ENCODE measurements at places on chromosomes 5 and 9.
A peak's percentile ranks its signal among the peaks of the same experiment; 100 is the strongest.

GRCh38 chr9:125404733-125405132 lies 143.1 kb downstream of the GAPVD1 start:
- no peak for DNase-seq

GRCh38 chr5:97297063-97297703 lies 114.1 kb upstream of the RIOK2 start:
- DNase-seq: peak; percentile 49

- no peak for DNase-seq
Measured at GRCh38 chr9:135221951-135222631, 134.6 kb downstream of the OLFM1 start.

DNA sequence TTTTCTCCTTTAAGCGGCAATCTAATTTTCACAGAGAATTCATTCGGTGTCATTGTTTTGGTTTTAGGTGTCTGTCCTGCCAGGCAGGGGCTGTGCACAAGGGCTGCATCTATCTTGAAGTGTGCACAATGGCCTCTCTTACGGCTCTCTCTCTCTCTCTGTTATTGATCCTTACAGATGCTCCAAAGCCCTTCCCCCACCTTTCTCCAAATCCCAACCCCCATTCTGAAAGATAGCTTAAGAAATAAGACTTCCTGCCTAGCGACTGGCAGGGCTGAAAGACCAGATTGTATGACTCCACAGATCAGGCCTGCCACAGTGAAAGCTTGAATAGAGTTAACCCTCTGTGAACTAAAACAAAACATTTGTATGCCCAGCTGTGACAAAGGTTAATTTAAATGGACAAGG lies 86.5 kb upstream of the NR5A1 start:
- DNase-seq: no peak

GRCh38 chr9:33739398-33739797 lies 56.0 kb upstream of the PRSS3 start:
- no peak for DNase-seq

GRCh38 chr5:15718421-15719179 lies 218.6 kb downstream of the FBXL7 start:
- no peak for DNase-seq

DNA sequence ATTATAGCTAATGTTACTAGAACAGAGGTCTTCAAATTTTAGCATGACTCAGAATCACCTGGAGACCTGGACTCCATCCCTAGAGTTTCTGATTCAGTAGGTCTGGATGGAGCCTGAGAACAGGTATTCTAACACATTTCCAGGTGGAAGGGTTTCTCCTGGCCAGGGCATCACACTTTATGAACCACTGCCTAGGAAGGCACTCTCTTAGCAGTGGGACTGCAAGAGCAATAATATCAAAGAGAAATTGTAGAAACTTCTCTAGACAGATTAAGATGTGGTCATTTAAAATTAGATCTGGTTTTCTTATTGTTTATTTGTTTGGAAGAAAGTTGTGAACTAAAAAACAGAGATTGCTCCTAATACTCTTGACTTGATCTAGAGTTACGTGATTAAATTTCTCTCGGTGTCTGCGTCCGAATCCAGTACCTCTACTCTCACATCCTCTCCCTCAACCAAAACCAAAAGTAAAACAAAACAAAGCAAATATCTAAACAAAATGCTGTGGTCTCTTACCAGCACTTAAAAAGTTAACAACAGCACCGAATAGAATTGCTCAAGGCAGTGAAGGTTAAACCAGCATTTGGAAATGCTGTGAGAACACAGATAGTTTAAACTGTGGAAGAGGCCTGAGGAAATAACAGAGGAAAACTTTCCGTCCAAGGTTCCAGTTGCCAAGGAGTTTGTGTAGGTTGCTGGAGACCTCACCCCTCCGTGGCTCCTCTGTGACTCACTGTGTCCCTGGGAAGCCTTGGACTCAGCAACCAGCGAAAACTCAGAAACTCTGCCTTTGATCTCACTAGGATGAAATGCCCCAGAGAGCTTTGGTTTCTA lies 193.4 kb downstream of the ARRDC3 start:
- DNase-seq: no peak

GRCh38 chr9:32385152-32385884 lies 875 bp downstream of the ACO1 start:
- no peak for DNase-seq

GRCh38 chr9:73597771-73598170 lies 446.1 kb downstream of the ANXA1 start:
- DNase-seq: no peak

GRCh38 chr9:113163001-113163400 lies 12.2 kb downstream of the SLC31A2 start:
- DNase-seq: no peak

- no peak for DNase-seq
Measured at GRCh38 chr5:151577566-151577965, 13.6 kb downstream of the FAT2 start.

DNA sequence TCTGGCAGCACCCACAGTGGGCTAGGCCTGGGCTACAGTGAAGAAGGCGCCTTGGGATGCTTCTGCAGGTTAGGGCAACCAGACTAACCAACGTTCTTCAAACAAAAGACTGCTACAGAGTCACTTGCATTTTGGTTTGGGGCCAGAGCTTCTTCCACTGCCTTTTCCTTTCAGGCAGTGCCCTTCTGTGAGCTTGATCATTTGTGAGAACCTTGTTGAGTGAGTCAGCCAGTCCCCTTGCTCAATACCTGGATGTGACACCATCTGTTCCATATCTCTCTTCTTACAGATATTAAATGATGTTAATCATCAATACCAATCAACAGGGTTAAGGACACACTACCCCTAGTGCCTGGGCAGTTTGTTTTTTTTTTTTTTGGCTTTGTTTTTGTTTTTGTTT lies 46.5 kb upstream of the VDAC1 start:
- no peak for DNase-seq
